ENCODE measurements at places on chromosomes 11 and 22.

GRCh38 chr22:20638507-20638870, 131.1 kb downstream of the MED15 start:
- DNase-seq: no peak

- no peak for DNase-seq
These were observed 603 bp upstream of the ZFTA start for GRCh38 chr11:63769042-63769713.

- no peak for DNase-seq
These were observed 606.6 kb downstream of the TBC1D22A start for GRCh38 chr22:47369020-47369419.

GRCh38 chr22:25840891-25841290, 98.9 kb downstream of the MYO18B start:
- no peak for DNase-seq

DNA sequence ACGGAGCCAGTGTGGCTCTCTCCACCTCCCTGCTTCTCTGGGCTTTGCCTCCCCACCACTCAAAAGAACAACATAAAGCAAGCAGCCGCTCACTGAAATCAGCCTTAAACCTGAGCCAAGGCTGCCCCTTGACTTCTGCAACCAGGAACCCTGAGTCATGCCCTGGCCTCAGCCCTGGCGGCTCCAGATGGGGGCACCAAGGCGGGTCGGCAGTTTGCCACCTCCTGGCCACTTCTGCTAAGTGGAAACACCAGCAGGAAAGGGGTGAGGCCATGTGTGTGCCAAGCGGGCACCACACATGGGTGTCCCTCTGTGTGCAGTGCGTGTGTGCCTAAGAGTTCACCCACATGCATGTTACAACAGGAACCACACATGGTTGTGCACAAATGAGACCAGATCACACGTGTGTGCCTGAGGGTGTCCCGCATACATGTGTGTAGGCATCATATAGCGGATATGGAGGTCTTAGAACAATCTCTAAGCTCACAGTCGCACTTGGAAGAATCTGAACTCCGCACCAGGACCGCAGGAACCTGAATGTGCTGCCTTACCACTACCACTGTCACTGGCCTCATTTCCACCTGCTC, 221.2 kb downstream of the MN1 start:
- no peak for DNase-seq

GRCh38 chr11:3000032-3000961, 8.2 kb upstream of the NAP1L4 start:
- no peak for DNase-seq

GRCh38 chr11:26319906-26320305, 12.0 kb upstream of the ANO3 start:
- no peak for DNase-seq

DNA sequence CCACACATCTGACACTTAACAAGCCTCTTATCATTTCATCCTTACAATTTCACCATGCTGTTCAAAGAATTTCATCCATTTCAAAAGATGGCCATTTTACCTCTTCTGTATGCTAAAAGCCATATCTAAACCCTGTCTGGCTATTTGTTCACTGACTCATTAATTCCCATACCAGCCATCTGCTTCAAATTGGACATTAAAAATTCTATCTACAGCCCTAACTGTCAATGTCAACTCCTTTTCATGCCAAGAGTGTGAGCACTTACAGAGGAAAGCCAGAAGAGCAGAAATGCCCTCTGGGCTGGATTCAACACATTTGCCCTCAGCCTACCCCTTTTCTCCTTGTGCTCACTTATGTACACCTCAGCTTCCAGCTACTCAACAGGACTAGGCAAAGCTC, 59.2 kb downstream of the SYTL2 start:
- DNase-seq: no peak

- DNase-seq: no peak
These were observed 294.5 kb downstream of the TBC1D22A start for GRCh38 chr22:47056776-47057470.

DNA sequence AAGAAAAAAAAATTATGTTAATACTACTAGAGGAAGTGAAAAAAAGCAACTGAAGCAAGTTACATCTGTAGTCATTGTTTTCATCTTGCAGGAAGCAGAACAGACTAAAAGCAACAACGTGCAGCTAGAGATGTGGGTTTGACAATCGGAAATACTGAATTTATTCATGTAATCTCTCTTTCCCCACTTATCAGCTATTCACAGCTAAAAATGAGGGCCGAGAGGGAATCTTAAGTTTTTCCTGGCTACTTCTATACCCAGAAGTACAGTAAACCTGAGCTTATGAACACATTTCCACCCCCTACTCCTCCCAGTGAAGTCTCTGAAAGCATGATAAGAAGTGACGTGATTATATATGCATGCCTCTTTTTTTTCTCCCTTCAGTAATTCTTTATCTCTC, 116.5 kb downstream of the SPON1 start:
- no peak for DNase-seq

DNA sequence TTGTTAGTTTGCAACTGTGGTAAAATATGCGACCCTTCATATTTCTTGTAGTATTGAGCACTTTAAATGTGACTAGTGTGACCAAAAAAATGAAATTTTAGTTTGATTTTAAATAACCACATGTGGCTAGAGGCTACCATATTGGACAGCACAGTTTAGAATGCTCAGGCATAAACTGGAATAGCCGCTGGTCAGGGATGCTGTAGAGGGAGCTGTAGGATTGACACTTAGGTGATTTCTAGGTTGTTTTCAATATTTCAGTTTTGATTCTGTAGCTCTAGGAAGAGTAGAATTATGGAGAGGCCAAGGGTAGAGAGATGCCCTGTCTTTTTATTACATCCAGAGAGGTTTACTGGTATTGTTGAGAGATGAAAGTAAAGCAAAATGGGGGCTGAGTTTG, 10.8 kb upstream of the VSIG10L2 start:
- DNase-seq: no peak

DNA sequence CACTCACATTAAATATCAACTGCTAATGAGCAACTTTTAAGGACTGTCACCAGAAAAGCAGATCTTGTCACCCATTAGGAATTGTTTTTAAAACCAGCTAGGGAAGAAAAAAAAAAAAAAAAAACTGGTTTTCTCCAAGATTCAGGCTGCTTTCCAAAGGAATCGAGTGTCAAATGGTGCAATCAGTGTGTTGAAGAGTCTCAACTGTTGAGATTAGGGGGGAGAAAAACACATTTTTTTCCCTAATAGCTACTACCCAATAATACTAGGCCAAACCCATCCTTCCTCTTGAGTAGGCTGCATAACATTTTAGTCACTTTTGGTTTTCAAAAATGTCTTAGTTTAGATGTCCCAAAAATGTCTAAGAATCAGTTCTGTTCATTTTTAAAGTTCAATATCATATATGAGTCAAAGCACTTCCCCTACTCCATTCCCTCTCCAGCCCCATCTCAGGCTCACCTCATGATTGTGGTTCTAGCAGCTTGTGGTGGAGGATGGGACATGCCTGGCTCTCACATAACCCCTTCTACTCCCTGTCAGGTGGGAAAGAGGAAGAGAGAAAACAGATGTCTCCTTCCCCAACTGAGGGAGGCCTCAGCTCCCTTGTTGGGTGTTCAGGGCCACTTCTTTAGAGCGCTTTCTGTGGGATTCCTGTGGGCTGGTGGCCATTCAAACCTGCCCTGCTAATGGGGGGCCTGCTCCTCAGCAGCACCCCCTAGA, 193.6 kb downstream of the CWF19L2 start:
- no peak for DNase-seq

DNA sequence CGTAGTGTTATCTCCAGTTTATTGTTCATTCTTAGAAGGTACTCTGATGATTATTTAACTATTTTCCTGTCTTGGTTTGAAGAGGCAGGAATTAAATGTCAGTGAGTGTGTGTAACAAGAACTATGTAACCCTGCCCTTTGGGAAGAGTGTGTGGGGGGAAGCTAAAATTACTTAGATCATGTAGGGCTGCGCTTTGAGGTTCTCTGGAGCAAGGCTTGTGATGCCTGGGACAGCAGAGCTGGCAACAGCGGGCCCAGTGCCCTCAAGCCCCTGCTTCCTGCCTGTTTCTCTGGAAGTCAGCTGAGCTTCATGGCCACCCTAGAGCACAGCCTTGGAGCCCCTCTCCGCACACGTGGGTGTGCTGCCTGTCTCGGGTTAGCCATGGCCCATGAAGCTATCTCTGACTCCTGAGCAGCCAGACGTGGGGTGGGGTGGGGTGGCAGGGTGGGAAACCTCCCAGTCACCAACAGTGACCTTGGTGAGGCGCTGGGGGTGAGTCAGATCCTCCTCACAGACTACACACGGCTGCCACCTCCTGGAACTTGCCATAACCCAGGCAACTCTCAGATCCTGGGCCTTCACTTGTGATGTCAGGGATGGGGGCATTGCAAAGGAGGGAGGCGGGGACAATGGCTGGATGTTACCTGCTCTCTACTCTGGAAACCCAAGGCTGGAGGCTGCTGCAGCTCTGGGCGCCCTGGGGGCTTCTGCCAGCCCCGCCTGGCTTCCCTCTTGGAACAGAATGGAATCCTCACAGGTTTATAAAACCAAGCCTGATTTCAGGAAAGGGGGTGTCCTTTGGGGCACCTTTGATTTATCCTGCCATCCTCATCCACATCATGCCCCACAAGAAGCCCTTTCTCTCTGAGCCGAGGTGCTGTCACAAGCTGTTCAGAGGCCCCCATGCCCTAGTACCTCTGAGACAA, 88.6 kb downstream of the SNX19 start:
- DNase-seq: no peak

- DNase-seq: no peak
These were observed 560 bp downstream of the TBX1 start for GRCh38 chr22:19760951-19761724.

- DNase-seq: no peak
These were observed 151.8 kb downstream of the NAV2 start for GRCh38 chr11:19864141-19865140.

DNA sequence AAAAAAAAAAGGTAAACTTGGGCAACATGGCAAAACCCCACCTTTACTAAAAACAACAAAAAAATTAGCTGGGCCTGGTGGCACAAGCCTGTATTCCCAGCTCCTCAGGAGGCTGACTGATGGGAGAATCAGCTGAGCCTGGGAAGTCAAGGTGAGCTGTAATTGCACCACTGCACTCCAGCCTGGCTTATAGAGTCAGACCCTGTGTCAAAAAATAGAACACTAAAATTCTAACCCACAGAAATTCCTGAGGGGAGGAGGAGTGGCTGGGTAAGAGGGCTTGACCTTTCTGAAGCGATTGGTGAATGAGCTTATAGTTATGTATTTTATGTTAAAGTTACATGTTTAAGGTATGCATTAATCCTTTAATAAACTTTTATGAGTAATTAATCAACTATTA, 53.3 kb downstream of the FAT3 start:
- DNase-seq: no peak

- DNase-seq: no peak
These were observed 39.3 kb upstream of the H19 start for GRCh38 chr11:2036863-2037486.

- no peak for DNase-seq
These were observed 22.4 kb upstream of the APOBEC3A start for GRCh38 chr22:38935023-38935422.

DNA sequence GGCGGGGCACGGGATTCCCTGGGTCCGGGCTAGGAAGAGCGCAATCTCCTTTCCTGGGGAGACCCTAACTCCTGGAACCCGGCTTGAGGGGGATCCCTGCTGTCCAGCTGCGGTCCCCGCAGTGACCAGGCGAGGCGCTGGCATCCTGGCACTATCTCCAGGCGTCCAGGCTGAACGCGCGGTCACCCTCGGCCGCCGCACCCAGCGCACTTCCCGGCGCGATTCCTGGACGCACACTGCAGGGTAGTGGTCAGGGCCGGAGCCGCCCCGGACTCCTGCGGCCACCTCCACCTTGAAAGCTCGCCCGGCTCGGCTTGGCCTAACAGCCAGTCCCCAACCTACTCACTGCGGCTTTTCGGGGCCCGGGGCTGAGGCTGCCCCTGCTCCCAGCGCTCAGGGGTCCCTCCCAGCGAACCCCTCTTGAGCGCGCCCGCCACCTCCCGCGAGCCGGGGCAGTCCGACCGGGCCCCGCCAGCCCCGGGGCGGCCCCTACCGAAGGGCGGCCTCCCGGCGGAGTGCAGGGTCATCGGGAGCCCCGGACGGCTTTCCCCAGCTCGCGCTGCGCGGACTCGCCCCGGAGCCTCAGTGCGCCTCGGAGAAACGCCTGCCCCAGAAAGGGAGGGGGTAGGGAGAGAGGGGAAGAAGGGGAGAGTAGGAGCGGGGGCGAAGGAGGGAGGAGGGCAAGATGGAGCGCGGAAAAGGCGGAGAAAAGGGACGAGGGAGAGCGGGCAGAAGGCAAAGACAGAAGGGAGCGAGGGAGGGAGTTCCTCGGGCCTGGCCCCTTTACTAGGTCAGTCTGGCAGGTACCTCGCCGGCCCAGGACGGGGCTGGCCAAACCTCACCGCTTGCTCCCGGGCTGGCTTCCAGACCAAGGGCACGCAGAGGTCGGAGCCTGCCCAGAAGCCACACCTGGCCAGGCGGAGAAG, 1.0 kb downstream of the POU2AF3 start:
- DNase-seq: no peak

- DNase-seq: no peak
These were observed 12.6 kb downstream of the PRAME start for GRCh38 chr22:22546490-22546889.

GRCh38 chr11:114314096-114314495, 17.9 kb downstream of the NNMT start:
- DNase-seq: no peak

- no peak for DNase-seq
These were observed 29.7 kb upstream of the B3GAT1 start for GRCh38 chr11:134441706-134442105.

DNA sequence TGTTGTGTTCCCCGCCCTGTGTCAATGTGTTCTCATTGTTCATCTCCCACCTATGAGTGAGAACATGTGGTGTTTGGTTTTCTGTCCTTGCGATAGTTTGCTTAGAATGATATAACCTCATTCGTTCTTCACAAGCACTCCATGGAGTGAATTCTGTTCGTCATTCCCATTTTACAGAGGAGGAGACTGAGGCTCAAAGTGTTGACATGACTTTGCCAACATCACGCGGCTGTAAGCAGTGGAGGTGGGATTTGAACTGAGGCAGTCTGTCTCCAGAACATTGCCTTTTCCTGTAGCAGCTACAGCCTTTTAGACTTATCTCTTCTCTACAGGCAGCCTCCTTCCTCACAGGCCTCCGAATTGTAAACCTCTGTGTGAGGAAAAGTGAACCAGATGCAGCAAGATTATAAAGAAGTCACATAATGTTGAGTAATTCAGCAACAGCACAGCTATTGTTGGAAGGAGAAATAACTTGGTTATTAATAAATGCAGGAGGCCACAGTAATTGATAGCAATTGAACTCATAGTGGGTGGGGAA, 74.6 kb downstream of the MYO18B start:
- DNase-seq: no peak

- DNase-seq: no peak
These were observed 61.5 kb downstream of the NUP98 start for GRCh38 chr11:3735827-3736226.

DNA sequence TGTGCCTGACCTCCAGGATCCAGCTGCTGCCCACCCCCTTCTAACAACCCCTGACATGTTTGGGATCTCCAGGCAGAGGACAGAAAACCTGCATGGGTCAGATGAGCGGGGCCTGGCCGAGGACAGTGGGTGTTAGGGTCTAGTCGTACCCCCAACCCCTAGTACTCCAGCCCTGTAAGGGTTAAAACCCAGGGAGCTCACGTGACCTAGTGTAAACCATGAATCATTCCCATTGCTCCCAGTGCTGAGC, 89.1 kb upstream of the CRYBB3 start:
- DNase-seq: no peak

- no peak for DNase-seq
These were observed 86.1 kb downstream of the ADAMTS15 start for GRCh38 chr11:130534551-130534950.

- DNase-seq: no peak
These were observed 121.5 kb downstream of the CCDC34 start for GRCh38 chr11:27241311-27242122.
